ENCODE measurements at places on chromosomes 16 and 17.

DNA sequence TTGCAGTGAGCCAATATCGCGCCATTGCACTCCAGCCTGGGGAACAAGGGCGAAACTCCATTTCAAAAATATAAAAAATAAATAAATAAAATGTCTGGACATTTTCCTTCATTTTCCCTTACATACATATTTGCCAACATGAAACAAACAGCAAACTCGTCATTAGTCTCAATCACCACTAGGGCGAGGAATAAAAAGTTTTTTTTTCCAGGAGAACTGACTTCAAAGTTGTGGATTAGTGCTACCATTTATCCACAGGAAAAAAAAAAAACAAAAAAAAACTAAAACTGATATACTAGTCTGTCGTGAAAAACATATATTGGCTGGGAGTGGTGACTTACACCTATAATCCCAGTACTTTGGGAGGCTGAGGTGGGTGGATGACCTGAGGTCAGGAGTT is 77.0 kb upstream of the MTMR4 start:
- DNase-seq = no peak

DNA sequence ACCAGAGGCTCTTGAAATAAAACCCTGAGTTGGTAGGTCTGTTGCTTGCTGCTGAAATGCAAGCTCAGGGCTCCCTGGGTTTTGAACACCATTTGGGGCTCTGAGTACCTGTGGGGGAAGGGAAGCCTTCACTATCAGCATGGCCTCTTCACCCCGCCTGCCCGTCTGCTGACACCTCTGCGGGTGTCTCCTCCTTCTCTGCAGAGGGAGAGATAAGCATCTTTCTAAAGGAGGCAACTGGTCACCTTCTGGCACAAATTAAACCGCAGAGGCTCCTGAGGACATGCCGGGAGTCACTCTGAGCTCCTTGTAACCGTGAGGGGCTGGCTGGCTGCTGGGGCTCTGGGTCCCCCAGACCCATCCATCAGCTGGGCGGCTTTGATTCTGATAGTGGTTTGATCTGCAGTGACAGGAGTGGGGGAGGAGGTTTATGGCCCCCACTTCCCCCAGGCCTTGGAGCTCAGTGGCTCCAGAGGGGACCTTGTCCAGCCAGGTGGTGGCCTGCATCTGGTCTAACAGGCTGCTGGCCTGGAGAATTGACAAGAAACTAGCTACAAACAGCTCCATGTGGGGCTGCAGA is 123.5 kb downstream of the IRF8 start:
- no peak for DNase-seq

DNA sequence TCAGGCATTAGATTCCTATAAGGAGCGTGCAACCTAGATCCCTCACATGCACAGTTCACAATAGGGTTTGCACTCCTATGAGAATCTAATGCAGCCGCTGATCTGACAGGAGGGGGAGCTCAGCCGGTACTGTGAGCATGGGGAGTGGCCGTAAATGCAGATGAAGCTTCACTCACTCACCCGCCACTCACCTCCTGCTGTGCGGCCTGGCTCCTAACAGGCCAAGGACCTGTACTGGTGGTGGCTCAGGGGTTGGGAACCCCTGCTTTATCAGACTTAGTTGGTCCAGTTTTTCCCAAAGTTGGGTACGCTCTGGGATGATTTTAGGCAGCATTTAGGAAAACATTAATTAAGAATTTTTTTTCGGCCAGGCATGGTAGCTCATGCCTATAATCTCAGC is 103.8 kb downstream of the MARF1 start:
- DNase-seq = no peak

GRCh38 chr17:54172096-54172984 is 349.6 kb downstream of the KIF2B start:
- DNase-seq = peak; percentile 2

DNA sequence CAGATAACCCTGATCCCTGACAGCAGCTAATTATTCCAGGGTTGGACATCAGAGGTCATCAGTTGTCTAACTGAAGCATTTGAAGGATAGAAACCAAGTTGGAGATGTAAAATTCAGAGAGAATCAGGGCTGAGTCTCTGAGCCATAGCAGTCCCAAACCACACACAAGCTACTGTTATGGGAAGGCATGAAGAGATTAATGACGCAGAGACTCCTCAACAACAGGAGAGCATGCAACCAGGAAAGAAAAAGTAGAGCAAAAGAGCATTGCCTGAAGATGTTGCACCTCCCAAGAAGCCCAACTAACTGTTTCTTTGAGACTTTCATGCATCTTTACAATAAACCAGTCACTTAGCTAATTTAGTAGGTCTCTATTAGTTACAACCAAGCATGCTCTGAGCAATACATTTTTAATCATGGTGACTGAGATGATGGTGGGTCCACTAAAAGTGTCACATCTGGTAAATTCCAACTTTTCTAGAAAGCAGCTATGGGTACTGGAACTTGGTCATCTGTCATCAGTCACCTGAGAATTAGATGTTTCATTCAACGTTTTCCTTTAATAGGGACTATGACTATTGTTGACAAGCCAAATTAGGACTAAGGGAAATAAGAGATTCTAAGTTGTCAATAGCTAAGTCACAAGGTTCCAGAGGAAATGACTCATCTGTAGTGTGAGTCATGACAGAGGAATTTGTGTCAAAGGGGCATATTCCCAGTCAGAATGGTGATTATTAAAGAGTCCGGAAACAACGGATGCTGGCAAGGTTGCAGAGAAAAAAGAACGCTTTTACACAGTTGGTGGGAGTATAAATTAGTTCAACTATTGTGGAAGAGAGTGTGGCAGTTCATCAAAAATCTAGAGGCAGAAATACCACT is 239.8 kb downstream of the CHD9NB start:
- DNase-seq = no peak

DNA sequence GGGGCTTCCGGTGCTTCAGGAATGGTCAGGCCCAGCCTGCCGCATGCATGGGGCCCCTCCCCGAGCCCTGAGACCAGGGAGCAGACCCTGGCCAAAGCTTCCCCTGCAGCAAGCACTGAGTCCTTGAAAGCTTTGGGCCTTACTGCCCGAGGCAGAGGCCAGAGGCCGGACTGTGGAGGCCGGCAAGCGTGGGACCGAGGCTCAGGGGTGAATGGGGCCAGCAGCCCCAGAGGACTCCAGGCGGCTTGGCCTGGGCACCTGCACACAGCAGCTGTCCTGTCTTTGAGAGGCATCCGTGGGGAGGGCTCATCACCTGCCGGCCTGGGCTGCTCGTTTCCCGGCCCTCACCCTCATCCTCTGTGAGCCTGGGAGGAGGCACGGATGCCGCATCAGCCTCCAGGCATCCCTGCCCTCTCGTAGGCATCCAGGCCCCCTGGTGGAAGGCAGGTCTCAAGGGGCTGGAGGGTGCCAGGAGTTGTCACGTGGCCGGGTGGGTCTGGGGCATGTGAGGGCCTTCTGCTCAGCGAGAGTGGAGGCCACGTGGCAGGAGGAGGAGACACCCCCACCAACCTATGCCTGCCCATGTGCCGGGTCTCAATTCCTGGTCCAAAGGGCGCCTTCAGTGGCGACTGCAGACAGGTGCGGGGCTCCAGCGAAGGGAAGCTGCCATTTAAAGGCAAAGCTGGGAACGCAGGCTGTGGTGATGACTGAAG is 31.4 kb downstream of the CACNA1H start:
- no peak for DNase-seq

- DNase-seq = peak; percentile 6
These were observed 6.4 kb upstream of the GGT6 start for GRCh38 chr17:4566785-4567184.

DNA sequence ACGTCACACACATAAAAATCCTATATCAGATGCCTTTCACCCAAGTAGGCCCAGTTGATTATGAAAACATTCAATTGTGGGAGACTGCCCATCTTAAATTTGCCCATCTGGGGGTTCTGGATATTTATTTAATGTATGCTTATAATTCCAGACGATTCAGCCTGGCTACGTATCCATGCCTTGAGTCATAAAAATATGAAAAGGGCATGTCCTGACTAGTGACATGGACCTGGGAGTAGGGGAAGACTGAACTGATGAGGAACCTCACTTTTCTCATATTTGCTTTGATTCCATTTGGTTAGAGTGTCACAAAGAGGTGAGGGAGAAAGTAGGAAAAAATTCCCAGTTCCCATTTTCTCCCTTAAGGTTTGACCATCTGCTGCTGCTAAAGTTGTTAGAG is 122.5 kb upstream of the GNAO1 start:
- no peak for DNase-seq

DNA sequence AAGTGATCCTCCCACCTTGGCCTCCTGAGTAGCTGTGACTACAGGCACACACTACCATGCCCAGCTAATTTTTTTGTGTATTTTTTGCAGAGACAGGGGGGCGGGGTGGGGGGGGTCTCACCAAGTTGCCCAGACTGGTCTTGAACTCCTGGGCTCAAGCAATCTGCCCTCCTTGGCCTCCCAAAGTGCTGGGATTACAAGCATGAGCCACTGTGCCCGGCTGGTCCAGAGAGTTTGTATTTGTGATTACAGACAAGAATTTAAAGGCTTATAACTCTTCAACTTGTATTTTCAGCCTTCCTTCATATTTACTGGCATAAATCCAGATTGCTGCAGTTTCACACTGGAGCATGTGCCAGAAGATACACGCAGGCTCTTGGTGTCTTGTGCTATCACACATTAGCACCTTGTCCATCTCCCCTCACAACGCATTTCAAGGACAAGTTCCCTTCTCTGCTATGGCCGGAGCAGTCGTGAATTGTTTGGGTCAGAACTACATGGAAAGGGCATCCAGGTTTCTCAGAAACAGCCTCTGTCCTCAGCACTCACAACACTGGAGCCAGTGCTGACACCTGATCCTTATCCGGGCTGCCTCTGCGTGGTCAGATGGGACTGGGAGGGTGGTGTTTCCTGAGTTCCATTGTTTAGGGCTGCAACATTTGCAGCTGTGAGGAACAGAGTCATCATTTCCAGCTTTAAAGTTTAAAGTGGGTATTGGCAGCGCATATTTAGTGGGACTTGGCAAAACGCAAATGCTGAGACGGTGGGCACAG is 28.1 kb downstream of the WSCD1 start:
- DNase-seq = no peak

- DNase-seq = no peak
These were observed 280.0 kb downstream of the SOX9 start for GRCh38 chr17:72400863-72401262.
